ENCODE measurements at places on chromosomes 12 and 14.

GRCh38 chr12:82708061-82708879 lies 21.6 kb downstream of the TMTC2 start:
- DNase-seq, result peak; percentile 28

DNA sequence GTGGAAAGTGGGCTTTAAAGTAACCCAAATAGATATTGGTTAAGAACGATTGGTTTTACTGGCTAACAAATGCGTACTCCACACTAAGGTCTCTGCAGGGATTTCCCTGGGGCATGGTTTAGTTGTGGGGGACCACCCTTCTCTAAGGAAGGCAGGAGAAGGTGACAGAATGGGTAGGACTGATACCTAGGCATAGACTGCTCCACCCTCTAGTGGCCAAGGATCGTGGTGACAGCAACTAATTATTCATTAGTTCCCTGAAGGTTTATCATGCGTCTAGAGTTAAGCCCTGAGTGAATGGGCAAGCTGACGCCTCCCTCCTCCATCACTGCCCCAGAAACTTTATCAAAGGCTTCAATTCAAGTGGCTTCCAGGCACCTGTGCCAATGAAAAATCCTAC lies 9.1 kb downstream of the FAM181A start:
- peak; percentile 35 for DNase-seq

DNA sequence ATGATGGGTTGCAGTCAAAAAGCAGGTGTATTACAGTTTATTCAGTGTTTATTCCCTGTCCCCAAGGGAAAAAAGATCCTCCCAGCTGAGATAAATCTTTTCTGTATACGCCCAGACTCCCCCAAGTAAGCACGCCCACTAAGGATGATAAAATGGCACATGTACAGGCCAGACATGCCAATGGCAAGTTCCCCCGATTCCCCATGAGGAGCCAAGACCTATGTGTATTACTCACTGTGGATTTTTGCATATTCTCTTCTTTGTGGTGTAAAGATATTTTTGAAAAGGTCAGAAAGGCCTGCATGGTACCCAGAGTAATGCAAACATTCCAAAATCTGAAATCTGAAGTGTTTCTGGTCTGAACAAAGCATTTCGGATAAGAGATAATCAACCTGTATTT lies 22.2 kb downstream of the NR2C1 start:
- DNase-seq, result no peak

- no peak for DNase-seq
Observed at GRCh38 chr12:59398164-59398563, 197.7 kb upstream of the SLC16A7 start.

DNA sequence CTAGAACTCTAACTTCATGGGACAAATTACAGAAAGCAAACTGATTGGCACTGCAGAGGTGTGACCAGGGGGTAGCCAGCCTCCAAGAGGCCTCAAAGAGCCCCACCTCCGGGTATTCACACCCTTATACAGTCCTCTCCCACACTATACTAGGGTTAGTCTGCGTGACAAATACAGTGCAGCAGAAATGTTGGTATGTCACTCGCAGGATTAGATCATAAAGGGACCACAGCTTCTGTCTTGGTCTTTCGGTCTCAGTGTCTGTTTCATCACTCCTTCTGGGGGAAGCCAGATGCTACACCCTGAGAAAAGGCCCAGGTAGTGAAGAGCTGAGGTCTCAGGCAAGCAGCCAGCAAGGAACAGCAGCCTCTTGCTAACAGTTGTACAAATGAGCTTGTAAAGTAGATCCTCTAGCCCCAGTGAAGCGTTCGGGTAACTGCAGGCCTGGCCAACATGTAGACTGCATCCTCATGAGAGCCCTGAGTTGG lies 68.9 kb upstream of the SAV1 start:
- no peak for DNase-seq

GRCh38 chr12:106831699-106832098 lies 57.2 kb downstream of the RIC8B start:
- DNase-seq, result no peak

DNA sequence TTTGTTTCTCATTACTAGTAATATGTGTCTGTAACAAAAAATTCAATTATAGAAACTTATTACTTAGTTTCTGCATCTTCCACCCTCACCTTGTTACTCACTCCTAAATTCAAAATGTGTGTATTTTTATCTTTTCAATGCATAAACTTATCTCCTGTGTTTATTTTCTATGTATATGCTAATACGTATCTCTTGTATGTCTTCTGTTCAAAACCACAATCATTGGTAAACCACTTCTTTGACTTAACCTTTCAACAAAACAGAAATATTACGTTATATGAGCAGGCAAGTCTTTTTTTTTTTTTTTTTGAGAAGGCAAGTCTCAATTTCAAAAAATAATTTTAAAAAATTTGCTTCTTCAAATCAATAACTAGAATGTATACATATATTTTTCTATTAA lies 39.2 kb upstream of the RPH3A start:
- no peak for DNase-seq

GRCh38 chr12:14260011-14260993 lies 105.2 kb upstream of the ATF7IP start:
- DNase-seq, result peak; percentile 93

GRCh38 chr12:107622001-107622400 lies 63.6 kb upstream of the PWP1 start:
- peak; percentile 32 for DNase-seq

DNA sequence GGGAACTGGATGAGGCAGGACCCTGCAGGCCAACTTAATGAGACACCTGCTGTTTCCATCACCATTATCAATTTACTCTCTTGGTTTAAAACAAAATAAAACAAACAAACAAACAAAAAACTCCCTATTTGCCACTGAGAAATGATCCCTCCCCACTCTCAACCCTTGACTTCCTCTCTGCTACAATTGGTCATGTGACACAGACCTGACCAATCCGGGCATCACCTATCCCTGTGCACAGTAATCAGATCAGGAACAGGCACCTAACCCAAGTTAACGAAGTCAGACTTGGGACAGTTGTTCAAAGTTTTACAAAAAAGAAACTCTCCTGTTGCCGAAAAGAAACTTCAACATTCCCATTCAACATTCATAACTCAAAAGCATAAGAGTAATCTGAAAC lies 58.4 kb downstream of the NELL2 start:
- DNase-seq, result no peak

DNA sequence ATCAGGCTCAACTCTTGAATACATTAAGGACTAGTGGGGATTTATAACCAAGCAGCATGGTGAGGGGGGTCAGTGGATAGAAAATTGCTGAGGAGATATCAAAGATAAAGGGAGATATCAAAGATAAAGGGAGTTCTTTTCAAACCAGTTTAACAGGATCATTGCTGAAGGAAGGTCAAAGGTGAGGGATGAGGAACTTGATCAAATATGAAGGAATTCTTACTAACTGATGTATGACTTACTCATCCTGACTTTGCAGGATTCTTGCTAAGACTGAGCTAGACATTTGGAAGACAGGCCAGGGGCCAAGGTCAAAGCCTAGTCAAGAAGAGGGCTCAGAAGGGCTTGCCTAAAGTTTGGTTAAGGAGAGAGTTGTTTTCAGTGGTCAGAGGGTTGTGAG lies 4.8 kb downstream of the ABHD4 start:
- no peak for DNase-seq

- no peak for DNase-seq
Observed at GRCh38 chr12:4221258-4221620, 52.3 kb upstream of the CCND2 start.

DNA sequence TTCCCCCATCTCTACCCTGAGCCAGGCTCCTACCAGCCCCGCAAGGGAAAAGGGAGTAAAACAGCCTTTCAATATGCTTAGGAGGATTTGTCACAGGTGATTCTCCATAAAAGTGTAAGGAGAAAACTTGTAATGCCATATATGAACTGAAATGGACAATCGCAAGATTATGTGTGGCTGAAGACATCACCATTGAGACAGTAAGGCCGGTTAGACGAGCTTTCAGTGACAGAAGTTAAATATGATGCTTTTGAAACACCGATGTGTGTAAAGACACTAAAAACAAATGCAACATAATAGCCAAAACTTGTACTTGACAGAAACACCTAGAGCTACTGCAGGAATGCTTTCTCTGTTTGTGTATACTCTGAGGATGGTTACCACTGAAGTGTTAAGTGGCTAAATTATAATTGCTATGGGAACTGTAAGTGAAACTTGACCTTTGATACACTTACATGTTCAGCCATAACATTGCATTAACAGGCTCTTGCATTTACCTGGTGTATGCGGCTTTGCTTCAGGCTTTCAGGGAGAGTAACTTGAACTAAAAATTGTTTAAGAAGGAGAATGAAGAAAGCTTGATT lies 42.3 kb downstream of the FAR2 start:
- no peak for DNase-seq

GRCh38 chr12:4440187-4440941 lies 5.3 kb downstream of the FGF6 start:
- no peak for DNase-seq

DNA sequence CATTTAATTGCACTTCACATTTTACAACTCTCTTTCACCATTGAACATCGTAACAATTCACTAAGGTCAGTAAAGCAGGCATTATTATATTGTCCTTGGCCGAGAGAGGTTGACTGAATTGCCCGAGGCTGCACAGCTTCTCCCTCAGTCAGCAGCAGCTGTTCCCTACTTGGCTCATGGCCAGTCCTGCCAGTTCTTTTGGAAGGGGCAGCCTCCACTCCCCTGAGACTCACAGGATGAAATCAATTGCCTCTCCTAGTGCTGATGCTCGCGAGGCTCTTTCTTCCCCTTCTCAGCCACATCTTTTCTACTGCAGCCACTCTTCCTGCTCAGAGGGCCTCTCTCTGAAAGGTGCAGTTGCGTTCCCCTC lies 79.9 kb upstream of the KCNA1 start:
- no peak for DNase-seq

- no peak for DNase-seq
Observed at GRCh38 chr14:50366115-50366514, 30.6 kb downstream of the CDKL1 start.

GRCh38 chr12:13220838-13221237 lies 24.3 kb downstream of the EMP1 start:
- no peak for DNase-seq

DNA sequence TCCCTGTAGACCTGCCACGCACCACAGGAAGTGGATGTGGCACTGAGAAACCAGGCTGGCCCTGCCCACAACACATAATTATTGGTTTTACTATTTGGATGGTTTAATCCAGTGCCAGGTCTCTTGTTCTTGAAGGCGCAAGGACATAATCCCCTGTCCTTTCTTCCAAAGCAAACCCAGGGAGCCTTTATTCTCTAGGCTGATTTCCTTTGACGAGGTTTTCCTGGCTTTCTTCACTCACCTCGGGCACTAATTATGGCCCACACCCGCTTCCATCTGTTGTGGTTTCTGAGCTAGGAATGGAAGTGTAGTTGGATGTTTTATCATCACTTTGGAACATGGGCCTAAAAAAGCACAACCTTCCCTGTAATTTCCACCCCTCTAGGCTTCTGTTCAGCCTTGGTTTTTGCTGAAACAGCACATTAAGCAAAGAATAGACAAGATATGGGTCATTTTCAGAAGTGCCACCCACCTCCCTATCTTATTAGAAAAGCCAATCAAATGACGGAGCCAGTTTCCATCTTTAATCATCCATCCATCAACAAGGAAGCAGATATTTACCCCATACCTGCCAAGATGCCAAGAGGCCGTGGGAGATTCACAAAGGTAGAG lies 73.9 kb downstream of the PPP1R36 start:
- DNase-seq, result no peak

DNA sequence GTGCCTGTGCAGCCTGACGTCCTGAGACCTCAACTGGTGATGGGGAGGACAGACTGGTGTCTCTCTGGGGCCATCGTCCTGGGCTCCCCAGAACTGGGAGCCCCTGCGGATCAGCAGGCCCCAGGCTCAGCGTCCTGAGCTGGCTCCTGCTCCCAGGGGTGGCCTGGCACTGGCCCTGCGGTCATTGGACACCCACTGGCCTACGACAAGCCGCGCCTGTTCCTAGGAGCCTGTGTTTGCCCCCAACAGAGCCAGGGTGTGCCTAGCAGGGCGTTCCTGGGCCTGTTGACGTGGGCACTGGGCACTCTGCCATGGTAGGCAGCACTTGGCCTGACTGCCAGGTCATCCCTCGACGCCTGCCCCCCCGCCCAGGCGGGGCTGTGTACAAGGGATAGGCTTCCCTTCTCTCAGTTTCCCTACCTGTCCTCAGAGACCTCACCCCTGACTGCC lies 8.4 kb downstream of the ADSS1 start:
- no peak for DNase-seq

GRCh38 chr14:103546652-103547454 lies 15.6 kb downstream of the BAG5 start:
- peak; percentile 62 for DNase-seq

- DNase-seq, result no peak
Observed at GRCh38 chr14:55281316-55281839, 10.2 kb downstream of the FBXO34 start.

- DNase-seq, result no peak
Observed at GRCh38 chr12:131001493-131001892, 47.8 kb downstream of the ADGRD1 start.

DNA sequence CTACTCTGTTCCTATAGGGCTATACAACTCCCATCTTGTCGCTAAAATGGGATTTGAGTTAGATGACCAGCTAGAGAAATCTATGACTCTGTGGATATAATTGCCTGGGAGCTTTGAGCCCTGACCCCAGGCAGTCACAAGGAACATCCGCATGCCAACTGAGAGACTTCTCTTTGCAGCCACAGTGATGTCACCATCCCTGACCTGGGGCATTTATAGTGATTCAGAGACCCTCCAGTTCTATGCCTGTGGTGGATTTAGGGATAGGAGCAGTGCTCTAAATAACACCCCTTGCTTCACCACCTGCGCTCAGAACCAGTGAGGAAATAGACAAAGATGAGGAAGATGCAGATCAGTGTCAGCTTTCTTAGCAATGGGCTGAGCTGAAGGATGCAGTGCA lies 86.2 kb downstream of the RIN3 start:
- no peak for DNase-seq

GRCh38 chr14:67166450-67166853 lies 22.8 kb upstream of the GARIN2 start:
- DNase-seq, result peak; percentile 39

DNA sequence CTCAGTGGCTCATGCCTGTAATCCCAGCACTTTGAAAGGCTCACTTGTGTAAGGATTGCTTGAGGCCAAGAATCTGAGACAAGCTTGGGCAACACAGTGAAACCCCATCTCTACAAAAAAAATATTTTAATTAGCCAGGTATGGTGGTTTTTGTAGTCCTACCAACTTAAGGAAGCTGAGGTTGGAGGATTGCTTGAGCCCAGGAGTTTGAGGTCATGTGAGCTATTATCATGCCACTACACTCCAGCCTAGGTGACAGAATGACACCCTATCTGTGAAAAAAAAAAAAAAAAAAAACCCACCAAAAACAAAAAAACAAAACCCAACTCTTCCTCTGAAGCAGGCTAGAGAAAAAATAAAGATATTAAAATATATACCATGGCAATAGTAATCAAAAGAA lies 41.2 kb downstream of the TMEM116 start:
- DNase-seq, result no peak

GRCh38 chr14:96162741-96163140 lies 41.9 kb upstream of the BDKRB2 start:
- no peak for DNase-seq
